CD4-positive, alpha-beta T cell treated with Interleukin-1 beta for 1 hour (primary cell): ENCODE measurements at places on chromosomes 5 and 9.

GRCh38 chr9:120689860-120690259 is 24.4 kb downstream of the MEGF9 start:
- DNase-seq: no peak

DNA sequence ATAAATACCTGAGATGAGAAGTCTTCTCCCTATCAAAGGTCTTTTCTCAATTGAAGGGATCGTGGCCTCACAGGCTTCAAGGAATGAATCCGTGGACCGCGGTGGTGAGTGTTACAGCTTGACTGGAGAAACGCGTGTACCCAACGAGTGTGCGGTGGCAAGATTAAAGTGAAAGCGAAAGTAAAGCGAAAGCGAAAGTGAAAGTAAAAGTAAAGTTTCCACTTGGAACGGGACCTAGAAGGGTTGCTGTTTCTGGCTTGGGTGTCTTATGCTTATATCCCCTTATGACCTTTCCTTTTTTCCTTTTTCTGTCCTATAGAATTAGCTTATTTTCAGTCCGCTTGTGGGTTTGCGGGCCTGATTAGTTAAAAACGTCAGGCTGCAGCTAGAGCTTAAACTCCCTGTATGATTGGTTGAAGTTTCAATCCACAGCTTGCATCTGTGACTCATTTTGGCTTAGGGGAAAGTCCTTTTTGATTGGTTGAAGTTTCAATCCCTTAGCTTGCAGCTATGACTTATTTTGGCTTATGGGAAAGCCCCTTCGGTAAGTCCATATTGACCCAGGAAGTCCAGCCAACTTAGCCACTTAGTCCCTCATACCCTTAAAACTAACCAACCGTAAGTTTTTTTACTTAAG is 924.3 kb upstream of the CDH10 start:
- DNase-seq: peak; percentile 44

DNA sequence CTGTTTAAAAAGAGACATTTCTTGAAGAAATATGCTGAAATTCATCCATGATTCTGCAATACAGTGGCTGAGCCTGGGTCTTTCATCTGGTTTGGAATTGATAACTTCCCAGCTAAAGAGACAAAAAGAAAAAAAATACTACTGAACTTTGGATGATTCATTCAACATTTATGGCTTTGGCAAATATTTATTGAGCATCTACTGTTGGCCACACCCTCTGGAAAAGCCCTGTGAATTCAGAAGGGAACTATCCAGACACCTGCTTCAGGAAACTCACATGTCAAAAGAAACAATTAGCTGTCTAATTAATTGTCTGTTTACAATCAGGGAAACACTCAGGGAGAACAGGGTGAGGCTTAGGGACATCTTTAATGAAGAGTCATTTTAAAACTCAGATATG is 17.8 kb upstream of the ZNF622 start:
- no peak for DNase-seq

- no peak for DNase-seq
Measured at GRCh38 chr5:84379749-84380148, 4.9 kb downstream of the EDIL3 start.

DNA sequence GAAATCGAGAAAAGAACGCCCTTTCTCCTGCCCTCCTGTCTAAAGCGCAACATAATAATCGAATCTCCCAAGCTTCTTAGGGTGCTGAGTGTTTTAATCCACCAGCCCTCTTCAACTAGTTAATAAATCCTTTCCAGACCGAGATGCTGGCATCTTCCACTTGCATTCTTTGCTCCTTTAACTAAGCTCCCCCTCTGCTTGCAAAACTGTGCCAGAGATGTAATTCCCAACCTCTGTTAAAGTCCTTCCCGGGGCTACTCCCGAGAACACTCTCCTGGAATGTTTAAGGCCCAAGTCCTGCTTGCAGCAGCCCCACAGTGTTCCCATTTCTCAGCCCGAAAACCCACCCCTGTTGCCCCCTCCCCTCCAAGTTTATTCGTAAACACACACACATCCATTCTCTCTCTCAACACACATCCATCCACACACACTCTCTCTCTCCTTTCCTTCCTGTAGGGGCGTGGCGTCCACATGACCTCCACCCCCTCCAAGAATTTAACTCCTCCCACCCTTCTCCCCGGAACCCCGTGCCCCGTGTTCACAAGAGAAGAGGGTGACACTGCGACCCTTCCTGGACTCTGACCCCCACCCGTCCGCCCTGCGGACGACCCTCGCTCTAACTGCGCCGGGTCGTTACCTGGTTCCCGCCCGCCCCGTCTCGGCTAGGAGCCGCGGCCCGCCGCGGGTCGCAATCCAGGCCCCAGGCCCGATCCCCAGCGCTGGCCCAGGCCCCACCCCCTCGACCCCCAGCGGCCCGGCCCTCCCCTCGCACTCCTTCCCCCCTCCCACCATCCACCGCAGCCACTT is 7.0 kb upstream of the MGAT1 start:
- peak; percentile 94 for DNase-seq

- DNase-seq: no peak
Measured at GRCh38 chr9:92289708-92290390, 3.6 kb downstream of the IARS1 start.

GRCh38 chr5:101590384-101590783 is 687.3 kb upstream of the ST8SIA4 start:
- no peak for DNase-seq

DNA sequence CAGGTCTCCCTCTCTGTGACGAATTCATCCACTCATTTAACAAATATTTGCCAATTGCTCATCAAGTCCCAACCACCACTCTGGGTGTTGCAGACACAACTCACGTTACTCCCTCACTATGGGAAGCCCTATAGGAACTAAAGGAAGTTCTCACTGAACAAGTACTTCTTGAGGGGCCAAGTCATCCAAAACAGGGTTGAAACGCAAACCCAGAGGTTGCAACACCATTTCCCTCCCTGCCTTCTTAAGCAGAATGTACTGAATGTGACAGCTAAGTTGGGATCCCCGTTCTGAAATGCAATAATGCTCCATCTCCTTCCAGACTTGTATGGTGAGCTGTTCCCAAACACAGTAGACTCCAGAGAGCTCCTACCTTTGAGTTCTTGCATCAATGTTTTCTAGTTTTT is 34.3 kb downstream of the EPB41L4B start:
- no peak for DNase-seq

DNA sequence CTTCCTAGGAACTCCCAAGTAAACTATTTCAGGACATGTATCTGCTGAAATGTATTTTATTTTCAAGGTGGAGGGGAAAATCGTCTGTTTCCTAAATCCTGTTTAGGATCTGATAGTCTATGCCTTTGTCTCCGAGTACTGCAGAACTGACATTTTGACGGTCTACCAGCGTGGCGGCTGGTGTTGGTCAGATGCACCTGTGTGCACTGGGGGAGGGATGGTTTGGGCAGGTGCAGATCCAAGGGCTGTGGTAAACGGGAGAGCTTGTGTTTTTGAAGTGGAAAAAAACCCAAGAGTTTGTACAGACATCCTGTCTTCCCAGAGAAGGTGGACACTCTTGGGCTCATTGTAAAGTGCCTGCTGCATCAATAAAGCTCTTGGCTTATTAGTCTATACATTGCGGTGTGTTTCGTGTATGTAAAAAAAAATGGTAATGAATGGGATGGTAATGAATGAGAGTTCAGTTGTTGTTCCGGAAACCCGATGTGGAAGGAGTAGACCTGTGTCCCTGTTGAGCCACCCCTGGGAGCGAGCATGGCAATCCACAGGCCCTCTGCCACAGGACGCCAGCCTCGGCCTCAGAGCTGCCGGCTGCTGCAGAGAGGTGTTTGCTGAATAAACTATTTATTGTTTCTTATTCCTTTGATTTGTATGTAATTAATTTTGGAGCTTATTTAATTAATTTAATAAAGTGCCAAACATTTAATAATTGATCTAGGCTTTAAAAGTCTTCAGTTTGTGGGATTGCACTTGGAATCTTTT is 15.3 kb downstream of the ARPC5L start:
- DNase-seq: no peak

DNA sequence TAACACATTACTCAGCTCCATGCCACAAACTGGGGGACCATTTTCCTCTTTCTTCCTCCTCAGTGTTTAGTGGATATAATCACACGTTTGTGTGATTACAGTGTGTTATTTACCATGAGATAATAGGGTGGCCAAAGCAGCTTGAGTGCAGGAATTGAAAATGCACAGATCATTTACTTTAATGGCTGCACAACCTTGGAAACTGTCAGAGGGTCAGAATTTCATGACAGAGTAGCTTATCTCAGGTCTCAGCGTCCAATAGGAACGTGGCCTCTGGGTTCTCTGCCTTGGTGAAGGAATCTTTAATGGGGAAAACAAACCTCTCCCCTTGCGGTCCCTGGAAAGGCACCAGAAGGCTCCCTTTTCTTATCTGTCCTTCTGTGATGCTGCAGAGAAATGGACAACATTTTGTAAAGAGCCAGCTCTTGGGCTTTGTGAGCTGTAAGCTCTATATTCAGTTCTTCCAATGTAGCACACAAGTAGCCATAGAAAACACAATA is 87.4 kb upstream of the CD180 start:
- DNase-seq: no peak

- DNase-seq: no peak
Measured at GRCh38 chr9:132733260-132733815, 63.1 kb downstream of the GTF3C4 start.

- no peak for DNase-seq
Measured at GRCh38 chr5:35487233-35488025, 130.2 kb upstream of the SPEF2 start.

DNA sequence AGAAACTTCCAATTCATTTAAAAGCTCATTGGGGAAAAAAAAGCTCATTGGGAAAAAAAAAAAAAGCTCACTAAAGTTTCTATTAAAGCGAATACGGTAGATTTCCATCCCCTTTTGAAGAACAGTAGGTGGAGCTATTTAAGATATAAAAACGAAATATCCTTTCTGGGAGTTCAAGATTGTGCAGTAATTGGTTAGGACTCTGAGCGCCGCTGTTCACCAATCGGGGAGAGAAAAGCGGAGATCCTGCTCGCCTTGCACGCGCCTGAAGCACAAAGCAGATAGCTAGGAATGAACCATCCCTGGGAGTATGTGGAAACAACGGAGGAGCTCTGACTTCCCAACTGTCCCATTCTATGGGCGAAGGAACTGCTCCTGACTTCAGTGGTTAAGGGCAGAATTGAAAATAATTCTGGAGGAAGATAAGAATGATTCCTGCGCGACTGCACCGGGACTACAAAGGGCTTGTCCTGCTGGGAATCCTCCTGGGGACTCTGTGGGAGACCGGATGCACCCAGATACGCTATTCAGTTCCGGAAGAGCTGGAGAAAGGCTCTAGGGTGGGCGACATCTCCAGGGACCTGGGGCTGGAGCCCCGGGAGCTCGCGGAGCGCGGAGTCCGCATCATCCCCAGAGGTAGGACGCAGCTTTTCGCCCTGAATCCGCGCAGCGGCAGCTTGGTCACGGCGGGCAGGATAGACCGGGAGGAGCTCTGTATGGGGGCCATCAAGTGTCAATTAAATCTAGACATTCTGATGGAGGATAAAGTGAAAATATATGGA is at the start of gene PCDHGA12:
Gene PCDHGA12, plus strand, starts transcription at position 176 of the 782 bp plus-strand sequence. Its CDS starts 253 bp downstream, at position 429.
- peak; percentile 30 for DNase-seq

GRCh38 chr9:126755317-126755875 is 49.4 kb upstream of the ZBTB43 start:
- DNase-seq: no peak

- DNase-seq: peak; percentile 61
Measured at GRCh38 chr5:36728697-36729543, 122.5 kb downstream of the SLC1A3 start.

DNA sequence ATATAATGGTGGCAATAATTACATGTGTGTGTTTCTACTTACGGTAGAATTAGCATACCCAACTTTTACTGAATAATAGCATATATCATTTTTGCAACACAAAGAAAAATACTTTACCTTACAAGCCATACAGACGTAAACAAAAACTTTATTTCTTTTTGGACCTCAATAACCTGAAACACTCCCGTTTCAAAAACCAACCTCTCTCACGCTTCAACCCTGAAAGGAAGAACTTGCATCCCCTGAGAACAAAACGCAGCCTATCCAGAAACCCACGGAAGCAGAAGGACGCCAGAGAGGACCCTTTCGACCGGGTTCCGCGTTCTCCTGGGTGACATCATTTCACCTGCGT is at the start of gene RNF38:
Gene RNF38, minus strand, starts transcription at position 290 of the 352 bp plus-strand sequence. Its CDS starts 161 bp downstream, at position 129.
- peak; percentile 74 for DNase-seq

DNA sequence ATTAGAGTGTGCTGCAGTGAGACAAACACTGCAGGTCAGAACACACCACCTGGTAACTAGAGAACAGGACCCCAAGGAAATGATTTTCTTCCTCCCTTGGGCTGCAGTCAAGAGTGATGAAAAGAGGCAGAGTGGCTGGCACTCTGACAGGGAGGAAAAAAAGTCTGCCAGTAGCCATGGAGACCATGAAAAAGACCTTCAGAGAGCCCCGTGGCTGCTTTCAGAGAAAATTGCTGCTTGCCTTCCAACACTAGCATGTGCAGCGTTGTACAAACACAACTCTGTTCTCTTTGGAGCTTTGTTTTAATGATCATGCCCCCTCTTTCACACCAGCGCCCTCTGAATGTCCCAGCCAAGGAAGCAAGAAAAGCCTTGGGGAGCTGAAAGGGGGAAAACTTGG is 68.8 kb downstream of the ANKRD55 start:
- no peak for DNase-seq

DNA sequence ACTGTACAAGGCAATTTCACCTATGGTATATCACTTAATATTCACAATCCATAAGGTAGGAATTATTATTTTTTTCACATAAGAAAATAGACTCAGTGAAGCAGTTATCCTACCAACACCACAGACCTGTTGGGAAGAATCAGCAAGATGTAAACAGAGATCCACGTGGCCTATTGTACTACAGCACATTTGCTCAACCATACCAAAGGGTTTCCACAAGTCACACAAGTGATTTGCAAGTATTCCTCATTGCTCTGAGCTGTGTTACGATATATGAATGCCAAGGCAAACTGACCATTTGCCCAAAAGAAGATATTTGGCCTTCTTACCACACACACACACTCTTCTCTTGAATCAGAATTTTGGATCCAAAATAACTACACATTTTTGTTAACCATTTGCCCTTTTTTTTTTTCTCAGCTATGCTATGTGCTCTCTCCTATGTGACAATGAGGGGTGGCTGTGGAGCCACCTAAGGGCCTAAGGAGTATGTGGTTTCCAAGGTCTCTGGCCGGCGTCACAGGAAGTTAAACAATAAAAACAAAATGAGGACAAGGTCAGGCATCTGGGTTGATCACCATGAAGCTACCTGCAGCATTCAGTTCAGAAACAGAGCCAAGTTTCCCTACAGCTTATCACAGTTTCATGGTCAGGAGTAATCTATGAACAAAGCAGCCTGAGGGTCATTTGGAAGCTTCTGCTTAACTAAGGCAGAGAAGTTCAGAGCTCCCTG is 171.0 kb upstream of the FREM1 start:
- no peak for DNase-seq

- no peak for DNase-seq
Measured at GRCh38 chr9:137380606-137381005, 42.4 kb downstream of the EXD3 start.

DNA sequence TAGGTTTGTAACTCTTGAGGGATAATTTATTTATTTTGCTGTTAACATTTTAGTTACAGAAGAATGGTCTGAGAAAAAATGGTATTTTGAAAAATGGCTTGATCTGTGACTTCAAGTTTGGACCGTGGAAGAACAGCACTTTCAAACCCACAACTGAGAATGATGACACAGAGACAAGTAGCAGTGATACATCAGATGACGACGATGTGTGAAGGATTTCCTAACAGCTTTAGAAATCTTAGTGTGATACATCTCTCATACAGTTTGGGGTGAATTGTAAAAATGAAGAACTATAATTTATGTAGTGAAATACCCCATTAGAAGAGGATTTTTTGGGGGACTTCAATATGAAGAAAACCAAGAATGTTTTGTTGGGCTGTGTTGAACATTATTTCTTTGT is 88.7 kb downstream of the GPBP1 start:
- DNase-seq: no peak

- no peak for DNase-seq
Measured at GRCh38 chr9:133368249-133368881, 7.5 kb downstream of the SURF4 start.

GRCh38 chr9:69412741-69413150 is 87.7 kb downstream of the ENTREP1 start:
- DNase-seq: no peak
